ENCODE measurements at places on chromosomes 1 and 21.
A peak's percentile ranks its signal among the peaks of the same experiment; 100 is the strongest.

- DNase-seq = no peak
Observed at GRCh38 chr1:21287905-21288514, 2.3 kb downstream of the ECE1 start.

DNA sequence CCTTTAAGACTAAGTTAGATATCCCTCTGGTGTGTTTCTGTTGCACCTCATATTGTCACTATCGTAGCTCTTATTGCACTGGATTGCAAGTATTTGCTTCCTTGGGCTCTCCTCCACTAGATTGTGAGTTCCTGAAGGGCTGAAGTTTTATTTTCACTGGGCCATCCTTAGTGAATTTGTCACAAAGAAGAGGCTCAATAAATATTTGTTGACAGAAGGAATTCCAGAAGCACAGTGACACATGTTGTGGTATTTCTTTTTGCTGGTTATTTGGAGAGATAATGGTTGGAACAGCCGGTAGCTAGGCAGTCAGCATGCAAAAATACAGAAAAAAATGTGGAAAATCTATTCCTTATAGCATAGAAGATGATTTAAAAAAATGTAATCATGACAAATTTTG, 129.9 kb upstream of the ZRANB2 start:
- DNase-seq = no peak

GRCh38 chr1:43277116-43277876, 7.5 kb downstream of the TMEM125 start:
- no peak for DNase-seq

GRCh38 chr21:33821503-33822322, 93.9 kb downstream of the ATP5PO start:
- no peak for DNase-seq

DNA sequence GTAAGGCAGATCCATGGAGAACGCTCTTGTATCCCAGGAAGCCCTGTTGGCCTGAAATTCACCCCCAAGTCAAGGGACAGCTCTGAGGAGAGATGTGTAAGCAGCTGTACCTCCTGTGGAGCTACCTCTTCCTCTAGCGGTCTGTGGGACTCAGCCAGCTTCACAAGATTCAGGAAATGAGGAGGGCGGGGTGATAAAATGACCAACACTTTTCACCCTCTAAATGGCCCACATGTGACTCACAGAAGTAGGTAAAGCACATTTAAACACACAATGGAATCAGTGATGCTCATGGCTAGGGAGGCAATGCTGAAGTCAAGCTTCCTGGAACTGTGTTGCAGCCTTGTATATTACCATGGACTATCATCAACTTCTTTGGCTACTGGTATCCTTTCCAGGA, at the start of gene SH2D1B:
Gene SH2D1B (minus strand): TSS at position 135 of the 400 bp plus-strand sequence. CDS start 120 bp downstream, at position 15.
- DNase-seq = no peak

DNA sequence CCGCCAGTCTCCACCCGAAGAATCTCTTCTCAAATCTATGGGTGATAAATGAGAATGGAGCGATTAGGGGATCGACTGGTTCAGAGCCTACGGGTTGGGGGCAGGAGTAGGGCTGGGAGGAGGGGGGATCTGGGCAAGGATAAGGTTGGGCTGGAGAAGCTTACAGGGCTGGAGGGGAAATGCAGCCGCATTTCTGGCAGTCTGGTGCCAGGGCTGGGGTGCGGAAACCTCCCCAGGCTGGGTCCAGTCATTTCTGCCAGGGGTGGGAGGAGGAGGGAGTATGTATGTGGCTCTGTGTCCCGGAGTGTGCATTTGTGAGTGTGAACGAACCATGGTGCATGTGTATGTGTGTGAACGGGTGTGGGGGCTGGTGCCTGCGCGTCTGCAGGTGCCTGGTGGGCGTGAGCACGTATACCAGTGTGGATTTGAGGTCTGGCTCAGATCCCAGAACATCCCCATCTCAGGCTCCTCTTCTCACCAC, 10.2 kb downstream of the C1orf216 start:
- DNase-seq = no peak

DNA sequence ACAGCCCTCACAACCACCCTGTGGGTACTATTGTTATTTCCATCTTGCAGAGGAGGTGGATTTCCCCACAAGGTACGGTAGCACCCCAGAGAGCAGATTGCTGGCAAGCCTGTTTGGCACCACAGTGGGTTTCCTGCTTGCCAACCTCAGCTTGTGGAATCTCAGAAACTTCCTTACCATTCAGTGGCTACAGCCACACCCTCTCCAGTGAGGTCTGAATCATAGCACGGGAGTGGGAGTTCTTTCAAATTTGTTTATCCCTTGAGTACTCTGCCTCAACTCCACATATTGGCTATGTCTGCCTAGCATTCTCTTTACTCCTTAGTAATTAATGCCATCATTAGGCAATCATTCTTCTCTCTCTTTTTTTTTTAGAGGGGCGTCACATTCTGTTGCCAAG, 162.1 kb downstream of the PTPRU start:
- DNase-seq = no peak

DNA sequence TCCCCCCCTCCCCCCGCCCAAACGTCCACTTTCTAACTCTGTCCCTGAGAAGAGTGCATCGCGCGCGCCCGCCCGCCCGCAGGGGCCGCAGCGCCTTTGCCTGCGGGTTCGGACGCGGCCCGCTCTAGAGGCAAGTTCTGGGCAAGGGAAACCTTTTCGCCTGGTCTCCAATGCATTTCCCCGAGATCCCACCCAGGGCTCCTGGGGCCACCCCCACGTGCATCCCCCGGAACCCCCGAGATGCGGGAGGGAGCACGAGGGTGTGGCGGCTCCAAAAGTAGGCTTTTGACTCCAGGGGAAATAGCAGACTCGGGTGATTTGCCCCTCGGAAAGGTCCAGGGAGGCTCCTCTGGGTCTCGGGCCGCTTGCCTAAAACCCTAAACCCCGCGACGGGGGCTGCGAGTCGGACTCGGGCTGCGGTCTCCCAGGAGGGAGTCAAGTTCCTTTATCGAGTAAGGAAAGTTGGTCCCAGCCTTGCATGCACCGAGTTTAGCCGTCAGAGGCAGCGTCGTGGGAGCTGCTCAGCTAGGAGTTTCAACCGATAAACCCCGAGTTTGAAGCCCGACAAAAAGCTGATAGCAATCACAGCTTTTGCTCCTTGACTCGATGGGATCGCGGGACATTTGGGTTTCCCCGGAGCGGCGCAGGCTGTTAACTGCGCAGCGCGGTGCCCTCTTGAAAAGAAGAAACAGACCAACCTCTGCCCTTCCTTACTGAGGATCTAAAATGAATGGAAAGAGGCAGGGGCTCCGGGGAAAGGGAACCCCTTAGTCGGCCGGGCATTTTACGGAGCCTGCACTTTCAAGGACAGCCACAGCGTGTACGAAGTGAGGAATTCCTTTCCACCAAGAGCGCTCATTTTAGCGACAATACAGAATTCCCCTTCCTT, 158.1 kb downstream of the RUNX1 start:
- peak; percentile 39 for DNase-seq

DNA sequence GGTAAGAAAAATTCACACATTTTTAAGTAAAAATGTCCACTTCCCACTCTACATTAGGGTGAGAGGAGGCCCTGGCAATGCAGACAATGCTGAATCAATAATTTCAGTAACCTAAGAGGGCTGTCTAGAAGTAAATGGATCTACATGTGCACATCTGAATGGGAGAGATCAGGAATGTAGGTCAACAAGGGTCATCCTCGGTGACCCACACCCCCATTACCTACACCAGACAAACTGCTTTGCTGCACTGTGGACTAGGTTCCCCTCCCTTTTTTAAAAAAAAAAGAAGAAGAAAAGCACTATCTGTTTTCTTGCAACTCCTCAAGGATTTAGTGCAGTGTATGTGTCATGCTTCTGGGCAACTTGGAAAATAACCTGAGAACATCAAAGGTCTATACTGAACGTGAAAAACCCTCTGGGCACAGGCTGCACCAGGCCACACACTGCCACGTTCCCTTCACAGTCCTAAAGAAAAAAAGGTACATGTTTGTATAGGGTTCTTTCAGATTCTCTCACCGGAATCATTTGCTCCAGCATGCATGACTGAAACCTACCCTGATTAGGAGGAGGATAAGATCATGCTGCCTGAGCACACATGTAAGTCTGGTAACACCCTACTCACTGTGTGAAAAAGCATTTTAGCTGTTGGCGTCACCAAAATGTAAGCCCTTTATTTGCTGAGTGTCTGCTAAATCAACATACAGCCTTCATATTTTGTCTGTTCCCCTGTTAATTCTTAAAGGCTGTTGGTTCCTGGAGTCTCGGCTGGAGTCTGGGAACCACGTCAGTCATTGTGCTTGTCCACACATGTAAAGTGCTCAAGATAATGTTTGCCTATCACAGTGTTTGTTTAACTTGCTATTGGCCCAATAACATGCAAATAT, 341.0 kb downstream of the SMYD3 start:
- DNase-seq = no peak

GRCh38 chr1:225747566-225747965, 30.1 kb upstream of the SRP9 start:
- no peak for DNase-seq

- DNase-seq = no peak
Observed at GRCh38 chr1:50570066-50570468, 146.8 kb upstream of the DMRTA2 start.

- DNase-seq = no peak
Observed at GRCh38 chr1:67777440-67777839, 55.8 kb downstream of the GNG12 start.

GRCh38 chr1:147567594-147568381, 26.5 kb downstream of the BCL9 start:
- no peak for DNase-seq

DNA sequence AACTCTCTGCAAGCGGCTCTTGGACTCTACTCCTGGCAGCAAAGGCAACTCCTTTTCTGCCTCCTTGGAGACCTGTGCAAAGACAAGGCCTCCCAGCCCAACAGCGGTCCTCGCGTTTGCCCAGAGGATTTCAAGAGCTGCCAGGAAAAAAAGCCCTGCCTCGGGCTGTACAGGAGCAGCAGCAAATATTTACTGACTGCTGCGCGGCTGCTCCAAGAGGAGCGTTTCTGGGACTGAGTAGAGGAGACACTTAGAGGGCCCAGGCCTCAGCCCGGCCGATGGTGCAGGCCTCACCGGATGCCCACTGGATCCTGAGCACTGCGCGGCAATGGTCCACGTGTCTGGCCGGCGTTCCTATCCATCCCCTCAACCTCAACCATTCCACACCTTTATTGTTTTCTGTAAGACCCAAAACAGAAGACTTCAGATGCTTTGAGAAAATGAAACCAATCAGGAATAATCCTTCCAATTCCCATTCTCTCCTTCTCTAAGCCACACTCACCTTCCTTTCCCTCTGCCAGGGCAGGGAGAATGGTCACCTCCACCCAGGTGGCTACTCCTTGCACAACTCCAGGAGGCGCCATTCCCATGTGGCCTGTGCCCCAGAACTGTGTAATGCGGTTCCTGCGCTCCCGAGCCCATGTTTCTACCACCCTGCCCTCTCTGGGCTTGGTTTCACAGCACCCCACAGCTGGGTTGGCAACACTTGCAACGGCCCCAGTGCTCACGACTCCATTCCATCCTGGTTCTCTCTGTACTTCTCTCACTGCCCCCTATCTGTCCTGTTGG, 215.8 kb downstream of the TRABD2B start:
- DNase-seq = peak; percentile 51

DNA sequence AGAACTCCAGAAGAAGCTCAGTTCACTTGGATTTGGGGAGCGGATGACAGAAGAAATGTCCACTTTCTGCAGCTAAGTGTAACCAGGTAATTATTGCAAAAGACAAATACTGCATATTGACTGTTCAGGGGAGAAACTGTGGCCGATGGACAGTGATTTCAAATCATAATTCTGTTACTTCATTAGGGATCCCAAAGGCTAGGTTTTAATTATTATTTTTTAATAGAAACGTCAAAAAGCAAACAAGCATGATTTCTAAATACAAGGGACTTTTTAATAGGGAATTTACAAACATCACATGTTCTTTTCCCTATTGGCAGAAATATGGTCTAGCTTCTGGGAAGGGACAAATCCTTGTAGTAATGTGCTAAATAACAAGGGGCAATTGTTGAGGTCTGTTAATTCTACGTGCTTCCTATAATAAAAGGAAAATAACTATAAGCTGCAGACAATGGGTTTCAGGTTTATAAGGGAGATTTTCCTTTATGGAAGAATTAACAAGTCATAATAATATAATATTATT, 15.5 kb downstream of the DIPK1A start:
- DNase-seq = no peak

GRCh38 chr1:5108740-5109139, 454.3 kb downstream of the AJAP1 start:
- no peak for DNase-seq

DNA sequence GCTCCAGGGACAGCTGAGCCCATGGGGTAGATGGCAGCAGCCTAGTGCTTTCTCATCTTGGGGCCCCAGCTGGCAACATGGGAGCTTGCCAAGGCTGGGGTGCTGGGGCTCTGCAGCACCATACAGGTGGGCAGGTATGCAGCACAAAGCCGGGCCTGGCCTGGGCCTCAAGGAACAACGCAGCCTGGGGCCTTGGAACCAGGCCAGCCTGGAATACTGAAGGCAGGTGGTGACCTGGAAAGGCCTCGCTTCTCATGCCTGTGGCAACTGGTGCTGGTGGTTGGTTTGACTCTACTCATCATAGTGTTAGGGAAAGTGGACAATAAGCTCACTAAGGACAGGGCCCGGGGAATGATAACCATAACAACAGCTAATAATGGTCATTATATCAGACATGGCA, 27.0 kb upstream of the SDHB start:
- no peak for DNase-seq

- DNase-seq = no peak
Observed at GRCh38 chr1:24957016-24957807, 27.1 kb upstream of the RUNX3 start.
